ENCODE measurements at places on chromosomes 1 and 21.
A peak's percentile ranks its signal among the peaks of the same experiment; 100 is the strongest.

GRCh38 chr1:206890125-206891060 lies 6.8 kb upstream of the IL24 start:
- no peak for DNase-seq

- no peak for DNase-seq
Measured at GRCh38 chr1:12610305-12610935, 7.6 kb downstream of the DHRS3 start.

DNA sequence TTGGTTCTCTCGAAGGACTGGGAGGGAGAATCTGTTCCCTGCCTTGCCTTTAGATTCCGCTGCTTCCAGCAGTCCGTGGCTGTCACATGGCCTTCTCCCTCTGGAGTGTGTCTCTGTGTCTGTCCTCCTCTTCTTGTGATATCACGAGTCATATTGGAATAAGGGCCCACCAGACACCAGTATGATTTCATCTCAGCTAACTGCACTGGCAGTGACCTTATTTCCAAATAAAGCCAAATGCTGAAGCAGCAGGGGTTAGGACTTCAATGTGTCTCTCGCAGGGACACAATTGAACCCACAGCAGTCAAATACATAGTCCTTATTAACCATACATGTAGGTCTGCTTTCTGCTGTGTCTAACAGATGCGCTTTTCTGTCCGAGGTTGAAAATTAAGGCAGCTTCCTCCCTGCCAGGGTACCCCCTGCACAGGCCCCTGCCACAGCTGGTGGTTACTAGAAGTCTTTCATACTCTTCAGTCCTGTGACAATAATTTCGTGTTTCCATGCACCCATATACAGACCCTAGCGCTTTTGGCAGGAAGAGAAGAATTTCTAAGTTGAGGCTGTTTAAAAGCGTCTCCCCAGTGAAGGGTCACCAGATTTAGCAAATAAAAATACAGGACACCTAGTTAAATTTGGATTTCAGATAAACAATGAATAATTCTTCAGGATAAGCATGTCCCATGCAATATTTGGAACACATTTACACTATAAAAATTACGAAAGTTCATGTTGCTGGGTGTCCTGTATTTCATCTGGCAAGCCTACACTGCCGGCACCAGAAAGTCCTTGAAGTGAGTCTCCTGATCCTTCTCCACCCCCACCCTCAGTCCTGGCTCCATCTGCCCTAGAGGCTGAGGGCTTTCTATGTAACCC lies 182.1 kb downstream of the ETS2 start:
- DNase-seq, result no peak

DNA sequence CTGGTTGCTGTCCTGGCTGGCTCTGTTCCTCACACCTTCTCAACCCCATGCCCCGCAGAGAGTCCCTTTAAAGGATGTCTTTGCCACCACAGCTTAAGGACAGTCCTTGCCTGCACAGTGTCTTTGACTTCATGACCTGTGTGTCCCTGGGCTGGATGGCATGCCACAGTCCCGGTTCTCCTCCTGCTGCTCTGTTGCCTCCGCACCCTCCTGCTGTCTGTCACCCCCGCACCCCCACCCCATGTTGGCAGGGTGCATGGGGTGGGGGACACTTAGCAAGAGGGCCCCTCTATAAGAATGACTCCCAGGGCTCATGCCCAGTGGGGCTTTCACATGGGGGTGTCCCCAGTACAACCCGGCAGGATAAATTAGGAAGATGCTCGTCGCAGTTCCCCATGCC lies 41.6 kb upstream of the PADI1 start:
- DNase-seq, result no peak

- DNase-seq, result peak; percentile 11
Measured at GRCh38 chr1:159161001-159161718, 10.3 kb upstream of the CADM3 start.

DNA sequence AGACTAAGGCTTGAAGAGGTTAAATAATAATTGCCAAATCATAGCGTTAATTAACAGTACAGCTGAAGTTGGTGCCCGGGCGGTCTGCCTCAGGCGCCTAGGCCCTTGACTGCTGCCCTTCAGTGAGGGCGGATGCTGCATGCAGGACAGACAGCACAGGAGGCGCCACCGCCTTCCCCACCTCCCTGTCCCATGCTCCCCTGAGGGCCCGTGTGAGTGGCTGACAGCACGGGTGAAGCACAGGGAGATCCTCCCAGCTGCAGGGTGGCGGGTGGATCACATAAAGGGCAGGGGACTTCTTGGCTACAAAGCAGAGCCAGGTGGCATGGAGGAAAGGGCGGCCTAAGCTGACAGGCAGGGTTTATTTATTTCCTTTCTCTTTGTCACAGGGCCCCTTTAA lies 49.1 kb downstream of the DDX20 start:
- DNase-seq, result no peak

DNA sequence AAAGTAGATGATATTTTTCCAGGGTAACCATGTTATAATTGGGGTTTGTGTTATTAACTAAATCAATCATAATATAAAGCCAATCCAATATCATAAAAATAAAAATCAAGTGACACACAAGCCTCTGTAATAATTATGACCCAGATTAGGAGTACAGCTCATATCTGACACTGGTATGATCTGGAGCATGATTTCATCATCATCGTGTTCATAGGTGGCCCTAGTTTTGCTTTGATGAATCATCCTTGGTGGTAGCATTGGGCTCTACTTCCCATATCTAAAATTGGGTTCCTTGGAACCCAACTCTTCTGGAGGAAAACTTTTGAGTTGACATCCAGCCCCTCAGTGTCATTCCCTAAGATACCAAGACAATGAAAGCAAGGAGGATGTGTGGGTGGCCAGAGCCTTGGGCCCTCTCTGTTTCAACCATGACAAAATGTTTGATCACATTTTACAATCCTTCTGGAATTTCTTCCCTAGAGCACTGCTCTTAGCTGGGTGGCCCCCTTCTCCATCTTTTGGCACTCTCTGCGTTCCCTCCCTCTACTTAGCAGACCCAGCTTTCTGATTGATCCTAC lies 37.0 kb upstream of the ENAH start:
- no peak for DNase-seq

- DNase-seq, result no peak
Measured at GRCh38 chr1:230171356-230172015, 104.4 kb downstream of the GALNT2 start.

DNA sequence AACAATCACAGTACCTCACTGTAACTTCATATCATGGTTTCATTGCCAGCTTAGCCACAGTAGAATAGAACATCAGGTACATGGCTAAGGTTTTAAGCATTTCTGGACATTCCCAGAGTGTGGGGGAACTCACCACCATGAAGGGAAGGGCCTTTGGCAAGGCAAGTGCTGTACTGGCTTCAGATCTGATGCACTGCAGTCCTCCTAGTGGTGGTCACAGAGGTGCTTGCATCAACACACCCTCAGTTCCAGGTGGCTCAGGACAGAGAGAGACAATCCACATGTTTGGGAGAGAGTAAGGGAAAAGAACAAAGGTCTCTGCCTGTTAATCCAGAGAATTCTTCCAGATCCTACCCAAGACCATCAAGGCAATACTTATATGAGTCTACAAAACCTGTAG lies 528.4 kb upstream of the RGS18 start:
- DNase-seq, result no peak
